NAMALWA (cell line): ENCODE measurements at places on chromosomes 2 and 18.

DNA sequence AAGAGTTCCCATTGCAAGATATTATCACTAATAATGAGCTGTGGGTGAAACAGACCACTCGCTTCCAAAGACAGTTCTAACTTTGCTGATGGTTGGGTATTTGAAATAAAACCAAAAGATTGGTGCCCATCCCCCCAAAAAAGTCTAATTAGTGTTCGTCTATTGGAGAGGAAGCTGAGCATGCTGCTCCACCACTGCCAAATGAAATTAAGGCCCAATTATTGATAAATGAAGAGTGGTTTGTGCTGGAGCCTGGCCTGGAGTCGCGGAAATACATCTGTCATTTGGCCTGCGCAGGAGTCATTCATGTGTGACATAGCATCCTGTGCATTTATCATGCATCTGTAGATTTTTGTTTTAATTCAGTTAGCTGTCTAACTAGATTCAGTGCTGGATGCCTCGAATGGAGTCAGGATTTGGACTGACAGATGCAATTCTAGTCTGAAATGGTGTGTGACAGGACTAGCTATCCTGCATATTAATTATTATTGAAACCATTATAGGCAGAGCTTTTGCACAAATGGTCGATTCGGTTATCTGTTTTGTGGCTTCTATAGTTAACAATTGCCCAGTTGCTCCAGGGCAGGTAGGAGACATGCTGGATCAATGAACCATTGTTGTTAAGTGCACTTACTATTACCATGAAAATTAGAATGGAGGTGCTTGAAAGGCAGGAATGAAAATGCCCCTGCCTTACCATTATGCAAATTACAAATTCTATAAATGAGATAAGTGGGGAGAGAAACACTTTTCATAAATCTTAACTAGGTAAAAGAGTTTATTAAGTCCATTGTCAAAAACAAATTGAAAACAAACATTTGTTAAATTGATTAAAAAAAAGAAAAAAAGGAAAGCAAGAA, 450.4 kb upstream of the TCF4 start:
- peak; percentile 24 for DNase-seq

DNA sequence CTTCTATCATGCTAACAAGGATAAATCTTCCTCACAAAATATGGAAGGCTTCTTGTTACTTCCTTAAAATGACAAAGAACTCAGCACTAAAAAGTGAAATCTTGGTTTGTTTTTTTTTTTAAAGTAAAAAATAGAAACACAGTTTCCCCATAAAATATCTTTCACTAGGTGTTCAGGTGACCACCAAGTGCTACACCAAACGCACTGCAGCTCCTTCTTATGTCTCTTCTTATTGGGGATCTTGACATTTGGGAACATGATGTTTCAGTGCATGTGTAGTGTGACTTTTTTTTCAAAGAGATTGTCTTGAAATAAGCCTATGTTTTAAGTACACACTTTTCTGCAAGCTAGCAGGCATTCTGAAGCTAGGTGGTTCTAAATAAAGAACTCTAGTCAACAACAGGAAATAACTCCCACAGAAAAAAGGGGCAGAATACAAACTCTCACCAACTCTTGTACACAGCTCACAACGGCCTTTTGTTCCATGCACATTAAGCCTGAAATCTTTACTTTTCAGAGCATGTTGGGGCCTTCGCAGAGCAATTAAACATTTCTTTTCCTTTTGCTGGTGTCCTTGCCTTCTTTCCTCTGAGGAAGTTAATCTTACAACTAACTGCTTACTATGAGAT, 13.2 kb upstream of the SERTAD2 start:
- DNase-seq: peak; percentile 41

DNA sequence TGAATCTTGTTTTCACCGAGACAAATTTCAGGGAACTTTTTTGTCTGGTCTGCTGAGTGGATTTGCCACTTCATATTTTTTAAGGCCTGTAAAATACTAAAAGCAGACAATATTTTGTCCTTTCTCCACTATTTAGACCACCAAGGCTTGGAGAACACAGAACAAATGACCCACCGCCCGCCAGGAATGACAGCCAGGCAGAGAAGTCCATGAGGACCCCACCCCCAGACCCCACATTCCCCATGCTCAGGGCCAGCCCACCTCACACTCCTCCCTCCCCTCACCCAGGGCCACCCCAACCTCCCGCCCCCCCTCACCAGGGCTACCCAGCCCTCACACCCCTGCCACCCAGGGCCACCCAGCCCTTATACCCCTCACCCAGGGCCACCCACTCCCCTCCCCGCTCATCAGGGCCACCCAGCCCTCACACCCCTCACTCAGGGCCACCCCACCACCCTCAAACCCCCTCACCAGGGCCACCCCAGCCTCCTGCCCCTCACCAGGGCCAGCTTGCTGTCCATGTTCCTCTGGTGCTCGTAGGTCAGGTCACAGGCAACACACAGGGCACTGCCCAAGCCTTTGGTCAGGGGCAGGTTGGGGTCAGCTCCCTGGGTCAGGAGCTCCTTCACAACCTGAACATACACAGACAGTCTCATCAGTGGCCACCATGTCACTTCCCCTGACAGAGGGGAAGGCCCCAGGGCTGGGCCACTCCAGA, 50.6 kb downstream of the ANKMY1 start:
- DNase-seq: no peak

- no peak for DNase-seq
Measured at GRCh38 chr2:229802785-229803184, 88.4 kb upstream of the DNER start.

DNA sequence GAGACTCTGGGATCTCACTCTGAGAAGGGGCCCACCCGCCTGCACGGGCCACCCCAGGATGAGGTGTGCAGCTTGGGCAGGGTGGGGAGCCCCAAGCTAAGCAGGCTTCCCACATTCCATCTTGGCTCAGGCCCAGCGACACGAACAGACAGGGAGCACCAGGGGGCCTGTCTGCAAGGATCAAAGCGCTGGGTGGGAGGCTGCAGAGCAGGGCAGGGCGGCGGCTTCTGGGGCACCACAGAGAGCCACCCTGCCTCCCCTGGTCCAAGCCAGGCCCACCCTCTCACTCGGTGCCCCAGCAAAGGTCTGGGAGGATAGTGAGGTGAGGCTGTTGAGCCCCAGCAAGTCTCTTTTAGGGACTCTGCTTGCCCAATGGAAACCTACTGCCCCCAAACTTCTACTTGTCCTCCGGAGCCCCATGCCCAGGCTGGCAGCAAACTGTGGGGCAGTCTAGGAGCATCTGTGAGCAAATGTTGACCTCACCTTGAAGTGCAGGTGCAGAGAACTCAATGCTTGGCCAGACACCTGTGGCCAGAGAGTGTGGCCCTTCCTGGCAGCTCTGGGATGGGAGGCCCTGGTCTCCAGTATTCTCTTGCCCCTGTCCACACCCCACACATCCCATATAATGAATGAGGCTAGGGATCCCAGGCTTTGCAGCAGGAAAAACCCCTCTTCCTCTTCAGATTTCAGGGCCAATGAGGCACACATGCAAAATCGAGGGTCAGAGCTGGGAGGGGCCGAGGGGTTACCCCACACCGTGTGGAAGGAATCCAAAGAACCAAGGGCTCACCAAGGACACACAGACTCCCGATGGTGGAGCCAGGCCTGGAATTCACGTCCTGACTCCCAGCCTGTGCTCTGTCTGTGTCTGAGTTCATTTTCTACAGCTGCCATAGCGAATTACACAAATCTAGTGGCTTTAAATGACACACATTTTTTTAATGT, 18.8 kb upstream of the GLI2 start:
- no peak for DNase-seq

GRCh38 chr2:240871071-240871958, 2.7 kb downstream of the AGXT start:
- no peak for DNase-seq

GRCh38 chr2:79850912-79851311, 338.1 kb downstream of the CTNNA2 start:
- DNase-seq: no peak

GRCh38 chr2:123715467-123715982, 309.6 kb upstream of the CNTNAP5 start:
- no peak for DNase-seq

DNA sequence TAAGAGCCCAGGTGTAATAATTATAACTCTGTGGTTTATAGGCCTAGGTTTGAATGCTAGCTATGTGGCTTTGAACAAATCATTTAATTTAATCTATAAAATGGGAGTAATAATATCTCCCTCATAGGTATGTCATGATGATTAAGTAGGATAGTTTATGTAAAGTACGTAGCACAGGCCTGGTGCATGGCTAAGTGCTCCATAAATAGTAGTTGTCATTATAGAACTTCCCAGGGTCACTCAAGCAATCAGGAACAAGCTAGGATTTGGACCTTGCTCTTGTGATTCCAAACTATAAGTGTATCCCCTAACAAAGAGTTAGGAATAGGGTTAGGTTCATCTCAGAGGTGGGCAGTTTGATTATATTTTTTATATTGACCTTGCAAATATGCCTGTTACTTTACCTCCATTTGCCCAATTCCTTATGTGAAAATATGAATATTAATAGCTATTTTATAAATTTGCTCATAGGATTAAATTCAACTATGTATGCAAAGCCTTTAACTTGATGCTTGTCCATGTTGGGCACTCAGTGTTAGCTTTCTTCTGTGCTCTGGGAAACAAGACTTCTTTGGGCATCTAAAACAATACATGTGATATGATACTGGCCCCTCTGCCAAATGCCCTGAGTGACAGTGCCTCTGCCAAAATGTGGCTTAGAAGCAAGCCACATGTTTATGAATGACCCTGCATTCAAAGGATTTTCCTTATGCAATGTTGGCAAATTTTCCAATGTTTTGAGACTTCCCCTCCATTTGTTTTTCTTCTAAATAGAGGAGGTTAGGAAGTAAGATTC, 353.6 kb downstream of the KIAA1328 start:
- no peak for DNase-seq

DNA sequence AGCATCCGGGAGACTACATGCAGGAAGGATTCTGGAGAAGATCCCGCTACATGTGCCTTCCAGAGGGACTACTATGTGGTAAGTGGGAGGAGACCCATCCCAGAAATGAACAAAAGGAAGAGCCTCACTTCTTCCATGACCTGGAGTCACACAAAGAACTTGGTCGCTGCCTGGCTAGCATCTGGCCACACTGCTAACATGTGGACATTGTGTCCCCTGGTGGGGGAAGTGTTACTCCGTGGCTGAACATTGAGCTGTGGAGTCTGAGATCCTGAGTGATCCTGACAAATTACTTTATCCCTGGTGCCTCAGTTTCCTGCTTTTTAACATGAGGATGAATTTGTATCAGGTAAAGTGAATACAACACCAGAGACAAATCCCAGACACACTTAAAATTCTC, 8.4 kb downstream of the SPP2 start:
- no peak for DNase-seq

DNA sequence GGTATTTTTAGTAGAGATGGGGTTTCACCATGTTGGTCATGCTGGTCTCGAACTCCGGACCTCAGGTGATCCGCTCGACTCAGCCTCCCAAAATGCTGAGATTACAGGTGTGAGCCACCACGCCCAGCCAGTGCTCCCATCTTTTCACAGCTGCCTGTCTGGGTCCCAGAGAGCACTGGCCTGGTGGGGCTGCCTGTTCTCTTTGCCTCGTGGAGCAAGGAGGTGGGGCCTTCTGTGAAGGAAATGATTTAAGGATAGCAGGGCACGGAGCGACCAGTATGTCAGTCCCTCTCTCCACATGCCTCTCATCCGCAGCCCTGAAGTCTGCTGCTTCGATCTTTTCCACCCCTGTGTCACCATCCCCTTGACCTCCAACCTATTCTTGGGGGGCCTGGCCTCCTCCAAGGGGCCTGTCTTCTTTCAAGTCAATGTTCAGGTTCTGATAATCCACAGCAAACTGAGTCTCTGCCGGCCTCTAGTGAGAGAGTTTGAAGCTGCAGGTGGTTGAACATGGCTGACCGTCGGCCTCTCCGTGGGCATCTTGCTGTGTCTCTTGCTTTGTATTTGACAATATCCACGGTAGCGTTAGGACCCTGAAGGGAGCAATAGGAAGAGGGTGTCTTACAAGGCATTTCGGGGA, 28.2 kb upstream of the GIGYF2 start:
- no peak for DNase-seq

DNA sequence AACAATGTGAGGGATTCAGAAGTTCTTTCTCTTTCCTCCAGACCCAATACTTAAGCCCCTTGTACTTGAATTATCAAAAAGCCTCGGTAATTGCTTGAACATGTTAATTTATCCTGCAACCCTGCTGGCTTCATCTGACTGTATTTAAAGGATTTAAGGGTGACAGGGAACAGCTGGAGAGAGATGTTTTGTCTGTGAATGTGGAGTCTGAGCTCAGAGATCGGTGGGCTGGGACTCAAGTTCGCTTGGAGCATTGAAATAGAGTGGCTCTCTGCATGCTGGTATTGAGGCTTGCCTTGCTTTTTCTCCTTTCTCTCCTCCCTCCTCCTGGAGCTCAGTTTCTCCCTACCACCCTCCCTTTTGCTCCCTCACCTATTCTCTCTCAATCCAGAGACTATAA, 73.6 kb downstream of the BOD1L2 start:
- no peak for DNase-seq

GRCh38 chr2:28084564-28084963, 194.0 kb downstream of the BABAM2 start:
- DNase-seq: no peak

- no peak for DNase-seq
Measured at GRCh38 chr2:124649001-124649400, 623.9 kb downstream of the CNTNAP5 start.

GRCh38 chr18:2656981-2657512, 1.5 kb downstream of the SMCHD1 start:
- no peak for DNase-seq

- DNase-seq: no peak
Measured at GRCh38 chr2:173075056-173075780, 428 bp upstream of the MAP3K20 start.

GRCh38 chr2:57432528-57432927, 614.1 kb upstream of the VRK2 start:
- no peak for DNase-seq

DNA sequence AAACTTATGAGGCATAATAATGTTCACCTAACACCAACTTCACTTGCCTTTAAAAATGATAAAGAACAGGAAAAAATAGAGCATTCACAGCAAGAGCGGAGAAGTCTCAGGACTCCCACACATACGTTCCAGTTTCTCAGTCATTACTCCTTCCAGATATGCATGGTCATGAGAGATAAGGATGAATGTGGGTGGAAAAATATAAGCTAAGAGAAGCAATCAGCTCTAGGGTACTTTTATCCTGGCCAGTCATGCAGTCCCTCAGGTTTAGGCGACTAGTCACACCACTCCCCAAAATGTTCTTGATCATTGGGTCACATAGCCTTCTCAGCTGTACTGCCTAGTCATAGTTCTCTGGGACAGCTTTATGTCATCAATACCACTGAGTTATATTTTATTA, 29.2 kb upstream of the CCDC178 start:
- no peak for DNase-seq

DNA sequence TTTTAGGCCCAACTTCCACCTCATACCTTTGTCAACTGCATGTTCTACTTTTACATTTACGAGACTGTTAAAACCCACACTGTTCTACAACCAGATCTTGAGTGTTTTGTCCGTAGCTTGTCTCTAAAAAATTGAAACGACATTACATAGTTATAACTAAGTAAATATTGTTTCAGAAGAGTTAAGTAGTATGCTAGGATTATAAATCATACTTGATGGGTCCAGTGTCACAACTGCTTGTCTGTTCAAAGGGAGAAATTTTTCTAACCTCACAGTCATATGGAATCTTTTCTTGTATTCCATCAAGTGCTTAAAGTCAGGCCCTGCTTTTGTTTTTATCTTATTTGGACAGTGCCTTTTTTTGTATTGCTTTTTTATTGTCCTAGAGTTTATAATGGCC, 4.3 kb downstream of the GMCL1 start:
- no peak for DNase-seq
